ENCODE measurements at places on chromosomes 2 and 18. TPM values are rescaled to one million over a fixed set of nuclear protein-coding genes. Genes with fewer than 3 reads are reported as not detected.

- peaks cover 16% of the 10 kb centered on the region for H3K36me3 ChIP-seq
- DNase-seq: no peak
- no peak overlapping the region for H3K27ac ChIP-seq
- H3K27me3 ChIP-seq: no peaks in the 10 kb centered on the region
- no peaks in the 10 kb centered on the region for H3K4me1 ChIP-seq
Measured at GRCh38 chr2:20623241-20623640, 27.7 kb downstream of the HS1BP3 start.

DNA sequence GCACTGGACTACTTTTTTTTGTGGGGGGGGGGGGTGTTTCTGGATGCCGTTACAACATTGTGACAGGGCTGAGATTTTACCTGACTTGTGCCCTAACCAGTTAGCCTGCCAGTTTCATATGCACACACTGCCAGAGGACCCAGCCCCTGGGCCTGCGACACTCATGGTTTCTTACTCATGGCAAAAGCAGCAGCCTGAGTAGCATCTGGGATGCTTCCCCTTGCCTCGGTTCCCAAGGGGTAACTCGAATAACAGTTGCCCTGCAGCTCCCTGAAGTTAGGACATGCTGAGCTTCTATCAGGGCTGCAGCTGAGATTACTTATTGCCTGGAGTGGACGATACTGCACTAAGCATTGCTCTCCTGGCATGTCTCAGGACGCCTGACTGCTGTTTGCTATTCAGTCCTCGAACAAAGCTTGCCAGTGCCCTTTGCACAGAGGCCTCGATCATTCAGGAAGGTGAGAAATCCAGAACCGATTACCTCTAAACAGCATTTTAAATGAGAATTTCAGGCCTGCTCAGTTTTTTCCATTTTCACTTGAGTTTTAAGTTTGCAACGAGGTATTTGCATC lies 47.9 kb downstream of the TRPM8 start:
- H3K4me3 ChIP-seq: no peak overlapping the region
- no peak for DNase-seq
- H3K27me3 ChIP-seq: no peaks in the 10 kb centered on the region
- no peaks in the 10 kb centered on the region for H3K36me3 ChIP-seq
- peaks cover 14% of the 10 kb centered on the region for H3K4me1 ChIP-seq

DNA sequence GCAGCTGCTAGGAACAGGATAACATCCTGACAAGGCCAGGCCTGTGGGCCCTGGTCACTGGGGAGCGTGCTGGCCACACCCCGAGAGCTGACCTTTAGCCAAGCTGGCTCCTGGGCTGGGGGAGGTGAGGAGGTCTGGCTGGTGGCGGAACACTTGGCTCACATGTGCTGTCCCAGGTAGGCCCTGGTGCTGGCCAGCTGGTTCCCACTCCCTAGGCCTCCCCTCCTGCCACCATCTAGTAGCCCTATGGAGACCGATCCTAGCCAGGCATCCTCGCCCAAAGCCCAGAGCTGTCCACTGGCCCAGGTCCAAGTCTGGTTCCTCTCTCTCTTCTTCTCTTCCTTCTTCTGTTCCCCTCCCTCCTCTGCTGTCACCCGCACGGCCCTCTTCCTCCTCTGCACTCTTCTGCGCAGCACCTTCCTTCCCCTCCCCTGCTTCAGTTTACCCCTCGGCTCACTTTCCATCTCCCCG lies 52.4 kb downstream of the TNS1 start:
- no peak overlapping the region for H3K27ac ChIP-seq
- H3K27me3 ChIP-seq: peaks cover 1% of the 10 kb centered on the region
- no peaks in the 10 kb centered on the region for H3K36me3 ChIP-seq
- DNase-seq: no peak

DNA sequence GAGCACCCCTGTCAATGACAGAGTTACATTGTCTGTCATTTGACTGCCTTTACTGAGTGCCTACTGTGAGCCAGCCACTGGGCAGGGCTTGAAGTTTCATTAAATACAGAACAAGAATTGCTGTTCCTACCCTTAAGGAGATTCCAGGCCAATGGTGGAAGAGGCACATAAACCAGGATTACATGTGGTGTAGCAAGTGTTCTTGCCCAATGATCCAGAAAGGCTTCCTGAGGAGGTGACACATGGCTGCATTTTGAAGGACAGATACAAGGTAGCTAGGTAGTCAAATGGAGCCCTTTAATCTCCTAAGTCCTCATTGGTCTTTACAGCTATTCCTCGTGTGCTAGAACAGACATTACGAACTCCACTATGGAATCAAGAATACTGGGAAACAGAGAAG lies 312.7 kb downstream of the ETAA1 start:
- peaks cover 2% of the 10 kb centered on the region for H3K27me3 ChIP-seq
- DNase-seq: no peak
- no peak overlapping the region for H3K27ac ChIP-seq
- H3K36me3 ChIP-seq: no peaks in the 10 kb centered on the region

DNA sequence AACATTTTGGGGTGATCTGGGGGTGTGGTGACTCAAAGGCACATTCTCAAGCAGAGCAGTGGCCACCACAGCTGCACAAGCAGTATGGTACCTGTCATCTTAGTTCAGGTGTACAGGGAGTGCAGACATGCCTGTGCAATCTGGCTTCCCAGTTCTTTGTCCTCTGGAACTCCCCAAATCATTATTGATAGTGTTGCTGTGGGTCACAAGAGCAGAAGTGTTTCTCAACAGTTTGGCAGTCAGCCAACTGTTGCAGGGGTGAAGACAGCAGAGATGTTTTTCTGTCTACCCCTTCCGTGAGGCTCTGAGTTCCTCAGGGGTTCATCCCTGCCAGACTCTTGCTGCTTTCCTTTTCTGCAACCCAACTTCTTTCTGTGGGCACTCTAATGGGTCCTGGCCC lies 206.5 kb upstream of the ZSWIM2 start:
- H3K27ac ChIP-seq: no peak overlapping the region
- no peaks in the 10 kb centered on the region for H3K4me1 ChIP-seq
- DNase-seq: no peak
- H3K27me3 ChIP-seq: peaks cover 8% of the 10 kb centered on the region
- no peaks in the 10 kb centered on the region for H3K36me3 ChIP-seq

- H3K27ac ChIP-seq: no peak overlapping the region
- H3K27me3 ChIP-seq: peaks cover 3% of the 10 kb centered on the region
- DNase-seq: no peak
- H3K36me3 ChIP-seq: no peaks in the 10 kb centered on the region
Measured at GRCh38 chr2:175414882-175415487, 233.5 kb upstream of the ATP5MC3 start.

- H3K36me3 ChIP-seq: no peaks in the 10 kb centered on the region
- no peaks in the 10 kb centered on the region for H3K4me1 ChIP-seq
- DNase-seq: no peak
Measured at GRCh38 chr2:200239216-200239615, 67.3 kb upstream of the SPATS2L start.

DNA sequence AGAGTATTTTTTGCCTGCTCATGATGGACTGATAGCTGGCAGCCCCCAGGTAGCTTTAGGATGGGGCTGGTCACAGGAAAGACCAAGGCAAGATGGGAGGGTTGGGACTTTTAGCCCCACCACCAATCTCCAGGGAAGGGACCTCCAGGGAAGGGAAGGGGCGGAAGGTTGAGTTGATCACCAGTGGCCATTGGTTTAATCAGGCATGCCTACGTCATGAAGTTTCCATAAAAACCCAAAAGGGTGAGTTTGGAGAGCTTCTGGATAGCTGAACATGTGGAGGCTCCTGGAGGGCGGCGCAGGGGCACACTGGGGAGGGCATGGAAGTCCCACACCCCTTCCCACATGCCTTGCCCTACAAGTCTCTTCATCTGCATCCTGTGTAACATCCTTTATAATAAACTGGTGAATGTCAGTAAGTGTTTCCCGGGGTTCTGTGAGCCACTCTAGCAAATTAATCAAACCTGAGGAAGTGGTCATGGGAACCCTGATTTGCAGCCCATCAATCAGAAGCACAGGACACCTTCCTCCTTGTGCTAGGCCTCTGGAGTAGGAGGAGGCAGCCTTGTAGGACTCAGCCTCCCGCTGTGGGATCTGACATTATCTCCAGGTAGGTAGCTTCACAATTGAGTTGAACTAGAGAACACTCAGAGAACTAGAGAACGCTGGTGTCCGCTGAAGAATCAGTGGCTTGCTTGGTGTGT lies 30.3 kb downstream of the RAB31 start:
- peaks cover 16% of the 10 kb centered on the region for H3K4me1 ChIP-seq
- no peak for DNase-seq
- H3K4me3 ChIP-seq: no peak overlapping the region
- no peak overlapping the region for H3K27ac ChIP-seq

GRCh38 chr18:25982961-25983360 lies 107.5 kb downstream of the SS18 start:
- no peak overlapping the region for H3K27ac ChIP-seq
- peaks cover 14% of the 10 kb centered on the region for H3K27me3 ChIP-seq
- DNase-seq: no peak
- H3K4me3 ChIP-seq: no peak overlapping the region

DNA sequence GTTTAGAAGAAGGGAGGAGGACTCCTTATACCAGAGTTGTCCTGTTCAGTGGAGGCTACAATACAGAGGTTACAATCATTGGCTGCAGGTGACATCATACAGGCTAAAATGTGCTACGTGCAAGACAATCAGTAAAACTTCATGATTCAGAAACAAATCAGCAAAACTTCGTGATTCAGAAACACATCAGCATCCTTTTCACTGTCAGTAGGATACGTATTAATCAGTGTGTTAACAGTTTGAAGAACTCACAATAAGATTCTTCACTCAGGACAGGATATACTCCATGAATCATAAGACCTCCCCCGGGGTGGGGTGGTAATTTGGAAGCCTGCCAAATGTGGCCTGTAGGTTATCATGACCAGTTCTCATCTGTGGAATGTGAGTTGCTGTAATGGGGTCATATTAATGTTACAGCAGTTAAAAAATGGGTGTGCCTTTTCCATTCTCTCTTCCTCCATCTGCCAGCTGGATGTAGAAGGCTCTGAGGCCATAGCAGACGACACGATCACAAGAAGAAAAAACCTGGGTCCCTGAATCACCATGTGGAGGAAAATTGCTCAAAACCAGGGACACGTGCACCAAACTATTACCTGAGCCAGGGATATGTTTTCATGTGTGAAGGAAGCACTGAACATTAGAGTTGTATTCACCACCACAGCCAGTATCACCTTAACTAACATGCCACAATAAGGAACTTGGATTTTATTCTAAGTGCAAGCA lies 134.8 kb upstream of the CREB1 start:
- H3K4me3 ChIP-seq: no peak overlapping the region
- no peak for DNase-seq
- H3K27me3 ChIP-seq: peaks cover 4% of the 10 kb centered on the region
- peaks cover 2% of the 10 kb centered on the region for H3K36me3 ChIP-seq
- H3K4me1 ChIP-seq: no peaks in the 10 kb centered on the region

DNA sequence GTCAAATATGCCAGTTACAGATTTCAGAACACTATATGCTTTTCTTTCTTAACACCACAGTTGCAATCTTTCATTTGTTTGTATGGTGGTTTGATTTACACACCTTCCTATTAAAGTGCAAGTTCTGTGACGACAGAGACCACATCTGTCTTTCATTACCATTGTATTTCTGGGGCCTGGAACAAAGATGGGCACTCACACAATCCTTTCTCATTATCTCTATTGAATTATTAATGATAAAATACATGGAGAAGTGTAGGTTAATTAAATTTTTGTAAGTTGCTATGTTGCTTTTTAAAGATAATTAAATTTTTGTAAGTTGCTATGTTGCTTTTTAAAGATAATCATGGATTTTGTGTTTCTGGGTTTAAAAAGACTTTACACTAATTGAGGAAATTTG lies 79.9 kb downstream of the KCTD18 start:
- peaks cover 7% of the 10 kb centered on the region for H3K4me1 ChIP-seq
- H3K36me3 ChIP-seq: no peaks in the 10 kb centered on the region
- no peaks in the 10 kb centered on the region for H3K27me3 ChIP-seq
- no peak overlapping the region for H3K4me3 ChIP-seq

DNA sequence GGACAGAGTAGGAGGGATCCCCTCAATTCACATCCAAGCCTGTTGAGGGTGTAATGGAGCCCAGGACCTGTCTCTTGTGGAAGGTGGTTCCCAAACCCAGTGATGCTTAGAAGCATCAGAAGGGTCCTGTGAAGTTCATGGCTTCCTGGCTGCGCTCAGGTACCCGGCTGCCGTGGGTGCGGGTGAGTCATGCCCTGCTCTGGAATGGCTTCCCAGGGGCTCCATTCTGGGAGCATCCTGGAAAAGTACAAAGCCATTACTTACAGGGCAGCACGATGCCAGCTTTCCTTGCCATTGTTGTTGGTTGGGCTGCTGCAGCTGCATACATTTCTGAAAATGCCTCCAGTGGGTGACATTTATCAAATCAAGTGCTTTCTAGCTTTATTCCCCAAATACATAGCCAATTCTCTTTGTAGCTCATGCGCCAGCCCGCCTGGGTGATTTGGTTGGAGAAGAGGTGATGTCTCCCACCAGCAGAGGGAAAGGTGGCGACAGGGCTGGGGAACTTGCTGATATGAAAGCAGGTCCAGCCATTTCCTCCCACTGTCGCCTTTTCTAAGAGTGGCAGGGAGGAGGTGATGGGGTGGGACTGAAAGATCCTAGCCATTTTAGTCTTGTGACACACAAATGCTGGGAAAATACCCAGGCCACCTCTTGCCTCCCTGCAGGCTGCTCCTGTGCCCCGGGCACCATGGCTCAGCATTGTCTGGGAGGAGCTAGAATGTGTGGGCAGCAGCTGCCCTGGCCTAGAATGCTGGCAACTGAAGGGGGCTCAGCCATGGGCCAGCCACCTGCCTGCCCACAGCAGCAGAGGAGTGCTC lies 65.9 kb upstream of the HPCAL1 start:
- H3K4me3 ChIP-seq: no peak overlapping the region
- no peaks in the 10 kb centered on the region for H3K27me3 ChIP-seq
- no peaks in the 10 kb centered on the region for H3K4me1 ChIP-seq
- H3K36me3 ChIP-seq: no peaks in the 10 kb centered on the region

ITPRIPL1 gene
- total RNA-seq: 1.4 TPM

TWIST2 gene
- total RNA-seq: not detected

KCNIP3 gene
- total RNA-seq: not detected

PROKR1 gene
- not detected for total RNA-seq

PROM2 gene
- 0.88 TPM for total RNA-seq
